Midbrain (tissue), 1 donor: ENCODE measurements at places on chromosomes 16 and 17.

GRCh38 chr16:48580925-48581500 is 29.0 kb downstream of the N4BP1 start:
- DNase-seq, result no peak

- no peak for DNase-seq
Measured at GRCh38 chr17:185445-186138, 4.1 kb upstream of the DOC2B start.

DNA sequence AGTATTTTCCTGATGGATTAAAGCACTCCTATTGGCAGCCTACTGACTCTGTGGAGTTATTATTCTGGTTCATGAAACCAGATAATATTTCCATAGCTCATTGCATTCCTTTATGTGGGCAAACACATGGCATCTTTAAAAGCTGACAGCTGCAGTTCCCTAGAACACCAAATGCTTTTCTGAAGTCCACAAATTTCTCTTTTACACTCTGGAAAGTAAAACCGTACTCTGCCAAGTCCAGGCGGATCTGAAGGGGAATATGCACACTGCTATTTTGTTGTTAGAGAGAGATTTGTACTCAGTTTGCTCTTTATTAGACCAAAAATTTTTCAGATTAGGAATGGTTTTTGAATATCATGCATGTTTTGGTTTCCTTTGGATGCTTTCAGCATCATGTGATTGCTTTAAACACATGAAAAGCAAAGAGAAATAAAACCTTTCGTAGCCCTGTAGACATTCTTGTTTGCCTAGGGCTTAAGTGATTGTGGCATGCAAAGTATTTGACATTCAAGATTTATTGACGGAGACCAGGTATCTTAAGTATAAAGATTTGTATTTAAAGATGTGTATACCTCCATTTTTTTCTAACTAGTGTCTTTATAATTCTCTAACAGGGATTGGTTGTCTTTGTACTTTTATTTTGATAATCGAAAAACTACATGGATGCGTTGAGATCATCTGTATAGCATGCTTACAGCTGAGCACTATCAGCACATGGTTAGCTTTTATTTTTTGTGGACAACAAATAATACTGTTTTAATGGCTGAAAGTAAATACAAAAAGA is 19.5 kb downstream of the SEC14L1 start:
- DNase-seq, result no peak

- DNase-seq, result no peak
Measured at GRCh38 chr16:57531635-57532265, 4.6 kb downstream of the CCDC102A start.

- no peak for DNase-seq
Measured at GRCh38 chr16:48433850-48434530, 48.8 kb upstream of the SIAH1 start.

DNA sequence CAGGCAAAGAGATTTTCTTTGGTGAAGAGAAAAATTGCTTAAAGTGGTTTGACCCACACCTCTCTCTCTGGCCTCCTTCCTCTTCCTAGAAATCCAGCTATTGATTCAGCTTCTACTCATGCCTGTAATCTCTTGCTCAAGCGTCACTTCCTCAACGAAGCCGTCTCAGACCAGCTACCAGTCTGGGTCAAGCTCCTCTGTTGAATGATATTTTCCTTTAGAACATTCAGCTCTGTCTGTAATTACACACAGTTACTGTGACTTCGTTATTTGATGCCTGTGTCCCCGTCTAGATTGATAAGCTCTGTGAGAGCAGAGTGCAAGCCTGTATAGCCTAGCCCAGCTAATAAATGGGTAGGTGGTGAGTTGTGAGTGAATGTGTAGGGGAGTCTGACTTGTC is 168.5 kb downstream of the GRIN2A start:
- no peak for DNase-seq

DNA sequence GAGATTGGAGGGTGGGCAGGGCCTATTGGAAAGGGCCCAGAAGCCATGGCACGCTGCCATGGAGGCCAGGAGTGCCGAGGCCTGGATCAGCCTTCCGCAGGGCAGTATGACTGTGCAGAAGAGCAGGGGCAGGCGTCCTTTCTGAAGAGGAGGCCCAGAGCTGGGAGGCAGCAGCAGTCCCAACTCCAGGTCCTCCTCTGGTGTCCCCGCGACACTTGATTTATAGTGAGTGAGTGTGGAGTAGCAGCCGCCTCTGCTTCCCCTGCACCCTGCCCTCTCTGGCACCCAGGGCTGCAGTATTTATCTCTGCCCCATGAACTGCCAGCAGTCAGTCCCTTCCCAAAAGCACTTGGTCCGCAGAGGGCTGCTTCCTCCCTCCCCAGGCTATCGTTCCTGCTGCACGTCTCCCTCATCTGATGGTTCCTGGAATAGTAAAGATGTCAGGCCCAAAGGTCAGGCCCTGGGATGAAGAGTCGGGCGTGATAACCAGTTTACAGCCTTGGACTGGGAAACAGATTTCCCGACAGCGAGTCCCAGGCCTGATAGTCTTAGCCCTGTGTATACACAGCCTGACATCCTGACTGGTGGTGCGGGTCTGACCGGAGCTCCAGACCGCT is 32.9 kb downstream of the PGS1 start:
- DNase-seq, result no peak

DNA sequence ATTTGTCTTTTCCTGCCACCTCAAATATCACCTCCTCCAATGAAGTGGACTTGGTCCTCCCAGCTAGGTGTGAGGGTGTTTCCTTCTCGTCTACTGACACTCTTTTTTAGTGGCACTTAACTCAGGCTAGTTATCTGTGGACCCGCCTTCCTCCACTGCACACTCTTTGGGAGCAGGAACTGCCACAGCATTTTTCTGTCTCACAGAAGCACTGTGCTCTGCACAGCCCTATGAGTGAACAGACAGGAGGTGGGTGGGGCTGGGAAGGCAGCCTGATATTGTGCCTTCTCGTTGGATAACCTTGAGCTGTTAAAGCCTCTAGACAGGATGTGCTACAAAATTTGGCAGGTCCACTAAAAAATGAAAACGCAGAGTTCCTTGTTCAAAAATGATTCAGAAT is 31.9 kb upstream of the HOXB13 start:
- no peak for DNase-seq

DNA sequence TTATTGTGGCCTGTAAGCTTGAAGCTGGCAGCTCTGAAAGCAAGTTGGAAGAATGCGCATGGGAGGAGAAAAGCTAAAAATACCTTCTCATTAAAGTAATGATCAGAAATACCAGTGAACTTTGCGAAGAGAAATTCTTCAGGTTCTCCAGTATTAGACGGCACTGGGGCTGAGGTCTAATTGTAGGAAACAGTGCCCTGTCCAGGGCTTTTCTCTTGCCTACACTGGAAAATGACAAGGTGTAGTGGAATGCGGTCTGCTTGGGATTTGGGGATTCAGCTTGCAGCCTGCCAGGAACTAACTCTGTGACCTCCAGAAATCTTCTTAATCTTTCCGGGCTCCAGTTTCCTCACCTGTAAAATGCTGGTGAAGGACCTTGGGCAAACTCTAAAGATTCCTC is 53.3 kb upstream of the KCNJ16 start:
- DNase-seq, result no peak

DNA sequence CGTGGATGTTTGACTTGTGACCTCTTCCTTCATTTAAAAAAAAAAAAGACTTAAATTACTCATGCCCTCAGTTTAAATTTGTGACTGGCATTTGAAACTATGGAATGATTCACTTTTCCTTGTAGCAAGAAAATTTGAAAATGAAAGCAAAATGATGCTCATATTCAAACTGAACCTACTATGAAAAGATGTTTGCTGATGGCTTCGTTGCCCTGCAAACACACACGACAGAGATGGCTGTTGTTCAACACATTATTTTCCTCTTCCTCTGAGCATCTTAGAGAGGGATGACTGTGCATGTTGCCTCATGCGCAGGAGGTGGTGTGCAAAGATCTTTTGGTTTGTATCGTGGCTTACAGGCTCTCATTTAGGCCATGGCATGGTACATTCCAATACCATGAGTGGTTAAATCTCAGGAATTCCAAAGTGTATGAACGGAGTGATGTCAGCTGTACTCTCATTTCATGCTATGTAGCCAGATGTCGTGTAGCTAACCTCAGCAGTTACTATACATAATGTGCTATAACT is 164.5 kb downstream of the PRKCA start:
- no peak for DNase-seq

DNA sequence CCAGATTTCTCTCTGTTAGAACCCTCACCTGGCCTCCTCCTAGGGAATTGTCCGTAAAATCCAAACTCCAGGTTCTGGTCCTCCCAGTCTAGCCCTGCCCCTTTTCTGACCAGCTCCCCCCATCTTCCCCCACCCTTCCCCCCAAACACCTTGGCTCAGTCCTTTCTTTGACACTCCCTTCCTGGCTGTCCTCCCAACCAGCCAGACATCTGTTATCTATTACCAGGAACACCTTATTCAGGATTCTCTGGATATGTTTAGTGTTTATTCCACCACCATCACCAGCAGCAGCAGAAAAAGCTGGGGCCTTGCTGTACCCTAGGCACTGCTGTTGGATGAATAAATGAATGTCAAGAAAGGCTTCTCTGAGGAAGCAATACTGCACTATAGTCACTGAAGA is 4.0 kb upstream of the CMTM3 start:
- DNase-seq, result no peak

GRCh38 chr17:47693731-47694580 is at the start of gene TBKBP1:
TBKBP1 (plus strand) TSS chr17:47694161; CDS start chr17:47696113, 1,952 bp downstream.
- no peak for DNase-seq

- DNase-seq, result no peak
Measured at GRCh38 chr17:2792366-2793169, 3.7 kb upstream of the RAP1GAP2 start.

DNA sequence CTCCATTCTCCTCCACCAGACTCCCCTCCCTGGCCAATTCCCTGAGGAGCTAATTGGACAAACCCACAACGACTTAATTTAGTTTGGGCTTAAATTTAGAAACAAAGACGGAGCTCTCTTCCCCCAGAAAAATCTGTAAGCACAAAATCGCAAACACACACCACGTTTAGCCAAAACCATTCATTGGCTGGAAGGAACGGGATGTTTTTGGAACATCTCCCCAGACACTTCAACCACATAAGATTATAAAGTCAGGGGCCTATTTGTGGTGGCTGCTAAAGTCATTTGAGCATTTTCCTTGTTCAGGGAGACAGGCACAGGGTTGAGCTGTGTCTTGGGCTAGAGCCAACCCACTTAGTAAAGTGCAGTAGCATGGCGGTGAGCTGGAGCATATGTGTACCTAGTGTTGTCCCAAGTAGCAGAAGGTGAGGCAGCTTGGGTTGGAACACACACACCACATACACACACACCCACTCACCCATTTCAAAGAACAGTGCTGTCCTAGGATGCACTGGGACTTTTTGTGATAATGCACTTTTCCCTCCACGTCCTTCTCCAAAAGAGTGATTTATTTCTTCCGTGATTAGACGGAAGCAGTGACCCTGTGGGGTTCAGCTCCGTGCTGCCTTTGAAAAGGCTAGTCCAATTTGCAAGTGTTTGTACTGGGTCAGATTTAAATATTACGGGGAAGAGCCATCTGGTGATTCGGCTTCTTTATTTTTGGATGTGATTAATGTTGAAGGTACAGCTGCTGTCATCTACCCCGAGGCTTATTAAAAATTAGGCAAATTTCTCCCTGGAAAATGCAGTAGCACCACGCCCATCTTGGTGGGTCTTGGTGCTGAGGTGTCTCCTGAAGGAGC is 32.2 kb downstream of the ELAC2 start:
- no peak for DNase-seq

DNA sequence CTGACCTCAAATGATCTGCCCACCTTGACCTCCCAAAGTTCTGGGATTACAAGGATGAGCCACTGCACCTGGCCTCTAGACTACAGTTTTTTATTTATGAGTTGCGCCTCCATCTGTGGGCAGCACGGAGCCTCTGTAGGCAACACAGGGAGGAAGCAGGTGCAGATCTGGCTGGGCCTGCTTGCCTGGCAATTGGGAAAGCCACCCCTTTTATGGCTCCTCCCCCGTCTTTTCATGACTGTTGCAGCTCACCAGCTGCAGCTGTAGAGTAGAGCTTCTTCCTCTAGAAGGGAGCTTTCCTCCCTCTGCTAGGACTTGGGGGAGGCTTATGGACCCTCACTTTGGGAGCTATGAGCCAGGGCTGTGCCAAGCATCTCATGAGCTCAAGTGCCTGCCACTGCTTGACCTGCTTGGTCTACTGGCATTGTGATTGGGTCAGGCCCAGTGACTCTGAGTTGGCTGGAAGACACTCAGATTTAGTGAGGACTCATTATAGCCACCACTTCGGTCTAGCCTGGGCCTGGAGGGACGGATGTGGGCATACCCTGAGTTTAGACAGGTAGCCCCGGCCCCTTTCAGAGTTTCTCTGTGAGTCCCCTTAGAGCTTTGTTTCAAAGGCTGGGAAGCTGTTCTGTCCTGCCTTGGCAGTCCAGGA is 6.9 kb upstream of the SLC7A6 start:
- no peak for DNase-seq

GRCh38 chr16:21302454-21302853 is 24.4 kb upstream of the CRYM start:
- no peak for DNase-seq

GRCh38 chr16:75351183-75351582 is 82.1 kb downstream of the CFDP1 start:
- DNase-seq, result no peak

GRCh38 chr17:57257895-57258851 is 1.9 kb downstream of the MSI2 start:
- DNase-seq, result no peak

DNA sequence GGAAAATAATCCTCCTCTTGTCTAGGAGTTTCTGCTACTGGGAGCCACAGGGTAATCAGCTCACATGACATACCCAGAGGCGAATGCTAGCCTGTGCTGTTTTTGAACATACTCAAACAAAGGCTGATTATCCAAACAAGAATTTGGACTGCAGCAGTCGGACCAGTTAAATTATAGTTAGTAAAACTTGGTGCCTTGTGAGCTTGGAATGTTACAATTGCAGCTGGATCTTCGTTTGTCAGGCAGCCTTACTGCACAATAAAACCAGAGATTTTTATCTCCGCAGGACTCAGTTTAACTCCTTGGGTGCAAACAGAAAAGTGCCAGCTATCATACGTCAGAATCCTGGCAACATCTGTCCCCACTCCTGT is 163.8 kb upstream of the TBX2 start:
- DNase-seq, result peak; percentile 45

- no peak for DNase-seq
Measured at GRCh38 chr17:75078284-75079022, 9.3 kb upstream of the SLC16A5 start.
